Glutamatergic neuron (in vitro differentiated cells): ENCODE measurements at places on chromosomes 6 and 20. TPM values are rescaled to one million over a fixed set of nuclear protein-coding genes. Genes with fewer than 3 reads are reported as not detected.

Gene MPIG6B
- total RNA-seq: not detected

GRCh38 chr6:104201557-104201956, 658.2 kb downstream of the HACE1 start:
- no peak overlapping the region for H3K4me3 ChIP-seq
- no peaks in the 10 kb centered on the region for H3K4me1 ChIP-seq
- peaks cover 6% of the 10 kb centered on the region for H3K36me3 ChIP-seq
- no peaks in the 10 kb centered on the region for H3K27me3 ChIP-seq
- H3K27ac ChIP-seq: no peak overlapping the region

- peaks cover 6% of the 10 kb centered on the region for H3K27me3 ChIP-seq
- peak overlapping the region; percentile 91 for H3K4me3 ChIP-seq
- H3K4me1 ChIP-seq: peaks cover 9% of the 10 kb centered on the region
- H3K36me3 ChIP-seq: no peaks in the 10 kb centered on the region
Measured at GRCh38 chr6:32196682-32197616, 4.5 kb upstream of the GPSM3 start.

Gene SRMS
- not detected for total RNA-seq

Gene CDK19
- 20.8 TPM for total RNA-seq

GRCh38 chr20:275791-276190, 14.8 kb downstream of the C20orf96 start:
- DNase-seq: no peak
- H3K4me3 ChIP-seq: no peak overlapping the region
- no peak overlapping the region for H3K27ac ChIP-seq
- H3K36me3 ChIP-seq: peaks cover 12% of the 10 kb centered on the region

Gene TAGAP
- total RNA-seq: not detected

Gene PGBD1
- 18.1 TPM for total RNA-seq

Gene TBP
- total RNA-seq: 19.9 TPM

Gene SNTA1
- total RNA-seq: 4.5 TPM

- H3K27ac ChIP-seq: peak overlapping the region; percentile 41
- H3K27me3 ChIP-seq: peaks cover 6% of the 10 kb centered on the region
- H3K4me1 ChIP-seq: peaks cover 17% of the 10 kb centered on the region
Measured at GRCh38 chr20:48425817-48426612, 401.8 kb downstream of the PREX1 start.

Gene SEL1L2
- not detected for total RNA-seq

Gene EMILIN3
- not detected for total RNA-seq

GRCh38 chr6:53916804-53917463, 122.1 kb downstream of the LRRC1 start:
- no peak overlapping the region for H3K27ac ChIP-seq
- no peaks in the 10 kb centered on the region for H3K4me1 ChIP-seq
- DNase-seq: no peak
- no peak overlapping the region for H3K4me3 ChIP-seq
- H3K27me3 ChIP-seq: no peaks in the 10 kb centered on the region

DNA sequence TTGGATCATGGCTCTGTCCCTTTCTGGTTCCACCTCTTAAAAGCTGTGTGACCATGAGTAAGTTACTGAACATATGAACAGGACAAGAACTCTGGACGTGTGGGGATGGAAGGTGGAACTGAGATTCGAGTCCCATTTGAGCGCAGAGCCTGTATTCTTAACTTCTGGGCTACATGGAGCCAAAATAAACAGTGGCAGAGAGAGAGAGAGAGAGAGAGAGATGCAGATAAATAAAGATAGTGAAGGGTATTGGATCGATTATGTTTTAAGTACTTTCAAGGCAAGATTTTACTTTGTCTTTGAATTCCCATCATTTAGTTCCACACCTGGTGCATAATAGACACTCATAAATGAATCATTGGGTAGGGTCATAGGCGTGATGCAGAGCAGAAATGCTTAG, 39.7 kb downstream of the SLC35D3 start:
- no peaks in the 10 kb centered on the region for H3K36me3 ChIP-seq
- DNase-seq: no peak

DNA sequence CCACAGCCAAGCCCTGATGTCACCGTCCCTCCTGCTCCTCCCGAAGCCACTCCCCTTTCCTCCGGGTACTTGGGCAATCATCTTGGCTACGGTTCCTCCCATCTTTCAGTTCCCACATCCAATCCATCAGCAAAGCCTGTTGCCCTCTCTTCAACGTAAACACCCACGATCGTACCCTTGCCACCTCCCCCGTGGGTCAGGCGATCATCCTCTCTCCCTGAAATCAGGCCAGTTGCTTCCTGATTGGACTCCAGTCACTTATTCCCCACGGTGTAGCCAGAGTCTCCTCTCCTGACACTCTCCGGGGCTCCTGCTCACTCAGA, 44.5 kb downstream of the SULF2 start:
- peak overlapping the region; percentile 38 for H3K27ac ChIP-seq
- peaks cover 9% of the 10 kb centered on the region for H3K27me3 ChIP-seq
- peak; percentile 43 for DNase-seq
- H3K4me3 ChIP-seq: no peak overlapping the region
- H3K36me3 ChIP-seq: peaks cover 14% of the 10 kb centered on the region
- peaks cover 18% of the 10 kb centered on the region for H3K4me1 ChIP-seq

GRCh38 chr6:71114986-71115385, 158.1 kb upstream of the B3GAT2 start:
- peaks cover 17% of the 10 kb centered on the region for H3K36me3 ChIP-seq
- H3K27ac ChIP-seq: no peak overlapping the region
- DNase-seq: no peak
- H3K4me3 ChIP-seq: no peak overlapping the region

GRCh38 chr6:83920017-83920416, 60.5 kb downstream of the CYB5R4 start:
- no peaks in the 10 kb centered on the region for H3K36me3 ChIP-seq
- H3K27me3 ChIP-seq: no peaks in the 10 kb centered on the region
- no peak overlapping the region for H3K27ac ChIP-seq
- peaks cover 3% of the 10 kb centered on the region for H3K4me1 ChIP-seq
- no peak overlapping the region for H3K4me3 ChIP-seq

Gene SYCP2L
- total RNA-seq: 20.5 TPM

Gene HLA-DRA
- total RNA-seq: not detected

GRCh38 chr6:12882761-12883290, 166.3 kb downstream of the PHACTR1 start:
- no peak overlapping the region for H3K4me3 ChIP-seq
- peaks cover 8% of the 10 kb centered on the region for H3K27me3 ChIP-seq
- no peak overlapping the region for H3K27ac ChIP-seq
- peaks cover 3% of the 10 kb centered on the region for H3K4me1 ChIP-seq

Gene GSTA3
- total RNA-seq: not detected

- no peak overlapping the region for H3K27ac ChIP-seq
- no peaks in the 10 kb centered on the region for H3K36me3 ChIP-seq
Measured at GRCh38 chr6:52157301-52157941, 28.8 kb upstream of the IL17A start.

- H3K27me3 ChIP-seq: peaks cover 20% of the 10 kb centered on the region
- peak overlapping the region; percentile 73 for H3K27ac ChIP-seq
- H3K36me3 ChIP-seq: peaks cover 7% of the 10 kb centered on the region
- peaks cover 19% of the 10 kb centered on the region for H3K4me1 ChIP-seq
- DNase-seq: peak; percentile 43
Measured at GRCh38 chr6:108561742-108562502, 1.2 kb downstream of the FOXO3 start.

- no peaks in the 10 kb centered on the region for H3K36me3 ChIP-seq
- no peaks in the 10 kb centered on the region for H3K27me3 ChIP-seq
- no peaks in the 10 kb centered on the region for H3K4me1 ChIP-seq
- H3K27ac ChIP-seq: no peak overlapping the region
- no peak for DNase-seq
Measured at GRCh38 chr6:113209315-113209714, 647.8 kb upstream of the MARCKS start.

DNA sequence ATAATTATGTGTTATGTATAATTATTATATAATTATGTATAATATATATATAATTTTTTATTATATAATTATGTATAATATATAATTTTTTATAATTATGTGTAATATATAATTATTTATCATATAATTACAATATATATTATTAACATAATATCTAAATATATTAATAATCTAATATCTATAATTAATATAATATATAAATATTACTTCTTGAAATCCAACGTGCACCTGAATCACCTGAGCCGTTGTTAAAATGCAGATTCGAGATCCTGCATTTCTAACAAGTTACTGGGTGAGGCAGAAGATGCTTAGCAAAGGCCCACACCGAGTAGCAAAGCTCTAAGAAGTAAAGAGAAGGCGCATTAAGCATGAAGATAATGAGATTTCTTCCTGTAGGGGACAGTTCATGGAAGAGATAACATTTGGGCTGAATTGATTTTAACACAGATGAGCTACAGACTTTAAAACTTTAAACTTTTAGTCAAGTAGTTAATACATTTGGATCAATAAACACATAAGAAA, 406.4 kb upstream of the PLCB4 start:
- H3K27me3 ChIP-seq: peaks cover 2% of the 10 kb centered on the region
- no peak overlapping the region for H3K27ac ChIP-seq
- H3K4me3 ChIP-seq: no peak overlapping the region
- H3K36me3 ChIP-seq: no peaks in the 10 kb centered on the region
- DNase-seq: no peak
- H3K4me1 ChIP-seq: peaks cover 9% of the 10 kb centered on the region

Gene ALDH8A1
- total RNA-seq: 1.8 TPM

GRCh38 chr20:12673352-12673751, 335.4 kb upstream of the SPTLC3 start:
- no peaks in the 10 kb centered on the region for H3K36me3 ChIP-seq
- H3K27me3 ChIP-seq: no peaks in the 10 kb centered on the region
- no peak overlapping the region for H3K4me3 ChIP-seq
- no peak overlapping the region for H3K27ac ChIP-seq
- H3K4me1 ChIP-seq: no peaks in the 10 kb centered on the region

- H3K36me3 ChIP-seq: no peaks in the 10 kb centered on the region
- no peaks in the 10 kb centered on the region for H3K4me1 ChIP-seq
- no peak overlapping the region for H3K27ac ChIP-seq
- H3K27me3 ChIP-seq: no peaks in the 10 kb centered on the region
Measured at GRCh38 chr6:105733556-105734162, 330.8 kb upstream of the PREP start.

DNA sequence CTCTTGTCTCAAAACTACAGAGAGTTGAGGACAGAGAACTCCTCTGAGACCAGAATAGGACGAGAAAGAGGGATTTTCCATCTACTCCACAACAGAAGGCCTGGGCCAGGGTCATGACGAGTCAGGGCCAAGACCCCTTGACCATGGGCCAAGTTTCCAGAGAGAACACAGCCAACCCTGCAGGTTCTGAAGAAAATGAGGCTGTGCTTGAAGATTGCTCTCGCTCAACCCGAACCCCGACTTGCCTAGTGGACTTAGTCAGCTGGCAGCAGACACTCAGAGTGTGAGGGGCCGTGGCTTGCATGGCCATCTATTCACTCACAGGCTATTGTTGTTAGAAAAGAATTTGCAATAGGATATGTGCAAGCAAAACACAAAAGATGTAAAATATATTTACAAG, 54.5 kb downstream of the TMEM242 start:
- DNase-seq: no peak
- no peaks in the 10 kb centered on the region for H3K36me3 ChIP-seq
- no peak overlapping the region for H3K4me3 ChIP-seq
- H3K4me1 ChIP-seq: peaks cover 5% of the 10 kb centered on the region
